Activated T-cell treated with anti-CD3 and anti-CD28 coated beads, Interleukin-2, amount 50 U/mL, for 72 hours (primary cell): ENCODE measurements at places on chromosomes 16 and 17. TPM values are rescaled to one million over a fixed set of nuclear protein-coding genes. Genes with fewer than 3 reads are reported as not detected.
A peak's percentile ranks its signal among the peaks of the same experiment; 100 is the strongest.

Gene SDR42E1
- total RNA-seq, result 8.7 TPM

Gene NHLRC4
- total RNA-seq, result 1.4 TPM

Gene TEKT5
- total RNA-seq, result 0.23 TPM

Gene GRB7
- total RNA-seq, result 3.5 TPM

- no peak overlapping the region for H3K27ac ChIP-seq
- no peaks in the 10 kb centered on the region for H3K27me3 ChIP-seq
- no peak overlapping the region for H3K4me3 ChIP-seq
- no peaks in the 10 kb centered on the region for H3K4me1 ChIP-seq
- H3K36me3 ChIP-seq, result no peaks in the 10 kb centered on the region
These were observed 70.5 kb upstream of the CHMP6 start for GRCh38 chr17:80921159-80921558.

GRCh38 chr16:23333034-23333579 lies 31.0 kb downstream of the SCNN1B start:
- DNase-seq, result no peak
- no peak overlapping the region for H3K4me3 ChIP-seq
- H3K36me3 ChIP-seq, result no peaks in the 10 kb centered on the region
- peaks cover 5% of the 10 kb centered on the region for H3K4me1 ChIP-seq

- DNase-seq, result no peak
- no peaks in the 10 kb centered on the region for H3K36me3 ChIP-seq
- peaks cover 6% of the 10 kb centered on the region for H3K4me1 ChIP-seq
- no peak overlapping the region for H3K4me3 ChIP-seq
- H3K27ac ChIP-seq, result no peak overlapping the region
These were observed 46.1 kb downstream of the RAB11FIP3 start for GRCh38 chr16:471353-472198.

GRCh38 chr17:75460295-75460694 lies 3.9 kb downstream of the TMEM94 start:
- H3K4me1 ChIP-seq, result peaks cover 34% of the 10 kb centered on the region
- H3K27ac ChIP-seq, result no peak overlapping the region
- no peak for DNase-seq
- H3K27me3 ChIP-seq, result no peaks in the 10 kb centered on the region

- H3K27ac ChIP-seq, result no peak overlapping the region
- H3K27me3 ChIP-seq, result peaks cover 35% of the 10 kb centered on the region
- peaks cover 26% of the 10 kb centered on the region for H3K4me1 ChIP-seq
- peak overlapping the region; percentile 60 for H3K4me3 ChIP-seq
These were observed 31.4 kb upstream of the PMFBP1 start for GRCh38 chr16:72203401-72203800.

DNA sequence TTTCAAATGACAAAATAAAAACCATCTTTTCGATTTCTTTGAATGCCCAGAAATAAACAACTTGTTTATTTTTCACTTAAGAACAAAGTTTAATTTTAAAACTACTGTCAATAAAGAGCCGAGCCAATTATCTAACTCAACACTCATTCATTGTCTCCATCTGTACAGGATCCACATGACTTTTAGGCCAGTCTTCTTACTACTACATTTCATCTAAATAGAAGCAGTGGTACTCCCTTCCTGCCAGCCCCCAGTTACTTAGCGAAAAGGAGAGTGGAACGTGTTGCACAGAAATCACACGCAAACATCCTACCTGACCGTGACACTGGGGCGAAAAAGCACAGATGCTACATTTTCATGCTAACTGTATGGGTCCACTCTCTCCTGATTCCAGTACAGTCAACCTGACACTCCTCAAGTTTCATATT lies 1.2 kb downstream of the GNA13 start:
- DNase-seq, result no peak
- H3K4me3 ChIP-seq, result peak overlapping the region; percentile 94
- peaks cover 17% of the 10 kb centered on the region for H3K36me3 ChIP-seq
- peaks cover 41% of the 10 kb centered on the region for H3K4me1 ChIP-seq

GRCh38 chr17:47275245-47275984 lies 21.8 kb downstream of the ITGB3 start:
- H3K4me3 ChIP-seq, result no peak overlapping the region
- no peak overlapping the region for H3K27ac ChIP-seq
- peaks cover 13% of the 10 kb centered on the region for H3K27me3 ChIP-seq
- DNase-seq, result no peak

- H3K27me3 ChIP-seq, result no peaks in the 10 kb centered on the region
- H3K27ac ChIP-seq, result peak overlapping the region; percentile 98
- peak overlapping the region; percentile 86 for H3K4me3 ChIP-seq
- DNase-seq, result peak; percentile 68
These were observed 11.9 kb downstream of the TBKBP1 start for GRCh38 chr17:47705536-47706530.

DNA sequence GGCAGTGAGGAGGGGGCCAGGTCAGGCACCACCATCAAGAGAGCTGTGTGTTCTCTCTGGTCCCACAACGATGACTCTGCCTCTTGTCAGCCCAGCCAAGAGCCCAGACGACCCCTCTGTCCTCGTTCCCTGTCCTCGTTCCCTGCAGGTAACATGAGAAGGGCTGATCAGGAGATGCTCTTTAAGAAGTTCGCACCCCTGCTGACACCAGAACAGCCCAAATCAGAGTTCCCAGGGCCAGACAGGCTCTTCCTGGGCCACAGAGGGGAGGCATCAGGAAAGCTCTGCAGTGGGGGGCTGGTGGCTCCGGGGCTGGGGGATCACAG lies 13.5 kb upstream of the DNAI2 start:
- no peaks in the 10 kb centered on the region for H3K36me3 ChIP-seq
- no peak overlapping the region for H3K4me3 ChIP-seq
- no peak for DNase-seq
- no peak overlapping the region for H3K27ac ChIP-seq
- no peaks in the 10 kb centered on the region for H3K27me3 ChIP-seq
